NCI-H2081 treated with DMSO at 0.1 percent for 48 hours (cell line): ENCODE measurements at places on chromosomes 1 and 21.

GRCh38 chr1:88104236-88104635 is 579.8 kb upstream of the PKN2 start:
- DNase-seq = no peak

GRCh38 chr21:31514598-31514997 is 144.9 kb upstream of the SOD1 start:
- DNase-seq = no peak

DNA sequence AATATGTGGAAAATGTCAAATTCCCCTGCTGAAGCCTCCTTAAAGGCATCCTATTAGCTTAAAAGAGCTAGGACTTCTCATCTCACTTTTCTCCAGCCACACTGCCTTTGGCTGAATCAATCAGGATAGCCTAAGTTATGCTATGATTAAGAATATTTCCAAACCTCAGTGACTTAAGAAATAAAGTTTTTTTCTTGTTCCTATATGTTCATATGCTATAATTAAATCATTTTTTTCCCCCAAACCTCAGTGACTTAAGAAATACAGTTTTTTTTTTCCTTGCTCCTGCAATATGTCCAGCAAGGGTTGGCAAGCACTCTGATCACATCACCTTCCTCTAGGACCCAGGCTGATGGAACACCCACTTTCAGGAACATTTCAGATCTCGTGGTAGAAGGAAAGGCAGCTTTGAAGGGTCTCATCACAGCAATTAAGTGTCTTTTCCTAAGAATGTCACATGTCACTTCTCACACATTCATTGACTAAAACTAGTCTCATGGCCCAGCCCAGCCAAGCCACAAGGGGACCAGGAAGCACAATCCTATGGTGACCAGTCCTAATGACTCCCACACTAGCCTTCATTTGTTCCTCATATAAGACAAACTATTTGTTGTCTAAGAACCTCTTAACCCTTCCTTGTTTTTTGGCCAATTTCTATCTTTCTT is 6.3 kb upstream of the JUN start:
- no peak for DNase-seq

GRCh38 chr1:96682056-96682455 is 39.5 kb upstream of the PTBP2 start:
- DNase-seq = no peak

- no peak for DNase-seq
These were observed 50.5 kb upstream of the GFI1 start for GRCh38 chr1:92536980-92537884.
